ENCODE measurements at places on chromosomes 3 and 15.

- no peak for DNase-seq
Observed at GRCh38 chr3:74089814-74090213, 465.1 kb upstream of the PDZRN3 start.

- DNase-seq: no peak
Observed at GRCh38 chr15:99618941-99619411, 53.2 kb downstream of the MEF2A start.

- no peak for DNase-seq
Observed at GRCh38 chr3:64642327-64643151, 45.3 kb downstream of the ADAMTS9 start.

- no peak for DNase-seq
Observed at GRCh38 chr3:53027254-53027844, 18.5 kb downstream of the SFMBT1 start.

DNA sequence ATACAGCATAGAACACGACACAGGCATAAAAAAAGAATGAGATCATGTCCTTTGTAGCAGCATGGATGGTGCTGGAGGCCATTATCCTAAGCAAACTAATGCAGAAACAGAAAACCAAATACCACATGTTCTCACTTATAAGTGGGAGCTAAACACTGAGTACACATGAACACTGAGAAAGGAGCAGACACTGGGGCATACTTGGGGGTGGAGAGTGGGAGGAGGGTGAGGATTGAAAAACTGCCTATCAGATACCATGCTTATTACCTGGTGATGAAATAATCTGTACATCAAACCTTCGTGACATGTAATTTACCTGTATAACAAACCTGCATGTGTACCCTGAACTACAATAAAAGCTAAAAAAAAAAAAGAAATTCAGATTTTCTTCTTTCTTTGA, 100.4 kb downstream of the PPM1L start:
- DNase-seq: no peak

- no peak for DNase-seq
Observed at GRCh38 chr3:43260412-43260811, 25.9 kb upstream of the SNRK start.

DNA sequence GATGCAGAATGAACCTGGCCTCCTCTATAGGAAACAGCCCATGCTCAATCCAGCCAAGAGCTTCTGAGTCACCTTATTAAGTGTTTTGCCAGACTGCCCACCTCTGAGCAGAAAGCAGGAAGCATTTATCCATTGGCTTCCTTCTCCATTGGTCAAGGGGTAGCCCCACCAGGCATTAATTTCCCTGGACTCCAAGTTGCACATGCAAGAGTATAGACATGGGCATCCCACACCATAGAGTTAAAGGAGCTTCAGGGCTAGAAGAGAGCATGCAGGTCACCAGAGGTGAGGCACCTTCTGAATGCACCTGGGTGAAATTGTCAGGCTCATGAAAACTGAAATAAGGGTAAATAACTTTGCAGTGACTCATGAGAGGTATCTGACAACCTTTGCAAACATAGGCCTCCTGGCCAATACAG, 230.8 kb upstream of the STAC start:
- DNase-seq: no peak

DNA sequence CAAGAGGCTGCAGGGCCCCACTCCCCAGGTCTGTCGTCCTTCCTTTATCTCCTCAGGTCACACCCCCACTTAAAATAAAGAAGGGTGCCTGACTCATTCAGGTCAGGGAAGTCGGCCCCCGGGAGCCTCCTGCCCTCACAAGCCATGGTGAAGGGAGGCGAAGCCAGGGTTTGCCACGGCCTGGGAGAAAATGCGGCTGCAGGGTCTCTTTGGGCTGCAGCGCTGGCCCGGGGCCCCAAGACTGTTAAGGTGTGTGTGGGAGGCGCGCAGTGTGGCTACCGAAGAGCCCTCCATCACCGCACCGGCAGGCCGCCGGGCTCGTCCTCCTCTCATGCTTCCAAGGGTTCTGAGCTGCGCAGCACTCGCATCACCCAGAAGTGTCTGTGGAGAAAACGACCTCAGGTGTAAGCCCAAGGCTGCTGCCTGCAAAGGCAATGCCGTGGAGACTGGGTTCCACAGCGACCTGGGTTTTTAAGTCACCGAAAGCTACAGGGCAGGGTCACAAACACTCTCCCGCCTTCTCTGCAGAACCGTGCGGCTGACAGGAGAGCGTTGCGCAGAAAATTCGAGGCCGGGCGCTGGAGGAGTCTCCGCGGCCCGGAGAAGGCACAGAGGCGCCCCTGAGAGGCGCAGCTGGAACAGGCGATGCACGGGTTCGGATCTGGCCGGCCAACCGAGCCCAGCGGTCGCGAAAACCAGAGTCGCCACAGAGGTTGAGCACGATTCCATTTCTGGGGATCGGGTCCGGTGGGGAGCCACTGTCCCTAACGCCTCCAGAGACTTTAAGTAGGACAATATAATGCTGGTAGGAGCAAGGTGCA, 8.7 kb downstream of the FOXL2 start:
- no peak for DNase-seq

DNA sequence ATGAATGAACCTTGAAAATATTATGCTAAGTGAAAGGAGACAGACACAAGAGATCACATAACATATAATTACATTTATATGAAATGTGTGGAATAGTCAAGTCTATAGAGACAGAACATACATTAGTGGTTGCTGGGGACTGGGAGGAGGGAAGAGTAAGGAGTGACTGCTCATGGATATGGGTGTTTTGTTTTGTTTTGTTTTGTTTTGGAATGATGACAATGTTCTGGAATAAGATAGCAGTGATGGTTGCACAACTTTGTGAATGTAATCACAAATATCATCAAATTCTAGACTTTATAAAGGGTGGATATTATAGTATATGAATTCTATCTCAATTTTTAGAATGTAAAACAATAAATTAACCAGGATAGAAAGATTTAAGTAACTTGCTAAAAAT, 57.4 kb upstream of the PHLDB2 start:
- DNase-seq: no peak

- DNase-seq: no peak
Observed at GRCh38 chr3:58999134-58999773, 50.6 kb downstream of the CFAP20DC start.

GRCh38 chr15:72368325-72368724, 7.5 kb downstream of the HEXA start:
- no peak for DNase-seq

DNA sequence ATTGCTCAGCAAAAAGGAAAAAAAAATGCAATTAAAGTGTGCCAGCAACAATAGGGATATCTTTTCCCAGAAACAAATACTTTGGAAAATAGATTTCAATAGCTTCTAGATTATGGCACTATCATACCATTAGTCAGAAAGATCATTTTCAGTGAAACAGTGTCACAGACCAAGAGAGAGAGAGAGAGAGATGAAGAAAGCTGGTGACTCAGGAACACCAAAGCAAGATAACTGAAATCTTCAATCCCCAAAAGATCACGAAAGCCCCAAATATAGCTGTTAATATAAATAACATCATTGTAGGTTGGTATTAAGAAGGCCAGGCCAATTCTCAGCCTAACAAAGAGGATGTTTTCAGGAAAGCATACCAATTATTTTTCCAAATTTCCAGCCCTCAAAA, 57.4 kb downstream of the ZIC4 start:
- no peak for DNase-seq

- DNase-seq: no peak
Observed at GRCh38 chr3:196419386-196419785, 12.8 kb downstream of the UBXN7 start.

DNA sequence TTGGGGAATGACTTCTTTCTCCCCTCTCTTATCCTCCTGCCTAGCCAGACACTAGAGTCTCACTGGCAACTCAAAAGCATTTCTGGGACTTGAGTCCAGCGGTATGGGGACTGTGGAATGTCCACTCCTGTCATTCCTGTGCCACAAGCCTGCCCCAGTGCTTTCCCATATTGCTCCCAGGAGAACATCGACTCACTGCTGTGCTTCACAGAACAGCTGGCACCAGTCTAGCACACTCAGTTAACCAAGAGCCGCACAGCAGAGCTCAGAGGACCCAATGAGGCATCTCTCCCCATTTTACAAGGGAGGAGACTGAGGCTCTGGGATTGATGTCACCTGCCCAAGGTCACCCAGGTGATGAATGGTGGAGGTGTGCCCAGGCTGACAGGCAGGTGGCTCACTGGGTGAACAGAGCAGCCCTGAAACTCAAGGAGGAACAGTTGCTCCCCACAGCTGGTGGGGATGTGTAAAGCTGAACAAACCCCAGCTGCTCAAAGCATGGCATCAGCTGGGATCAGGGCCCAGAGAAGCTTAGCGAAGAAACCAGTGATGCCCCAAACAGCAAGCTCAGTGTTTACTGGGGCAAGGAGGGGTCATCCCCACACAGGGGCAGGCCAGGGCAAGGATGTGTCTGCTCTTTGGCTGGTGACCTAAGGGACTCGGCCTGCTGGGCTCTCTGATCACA, 35.4 kb upstream of the DUSP7 start:
- DNase-seq: no peak

DNA sequence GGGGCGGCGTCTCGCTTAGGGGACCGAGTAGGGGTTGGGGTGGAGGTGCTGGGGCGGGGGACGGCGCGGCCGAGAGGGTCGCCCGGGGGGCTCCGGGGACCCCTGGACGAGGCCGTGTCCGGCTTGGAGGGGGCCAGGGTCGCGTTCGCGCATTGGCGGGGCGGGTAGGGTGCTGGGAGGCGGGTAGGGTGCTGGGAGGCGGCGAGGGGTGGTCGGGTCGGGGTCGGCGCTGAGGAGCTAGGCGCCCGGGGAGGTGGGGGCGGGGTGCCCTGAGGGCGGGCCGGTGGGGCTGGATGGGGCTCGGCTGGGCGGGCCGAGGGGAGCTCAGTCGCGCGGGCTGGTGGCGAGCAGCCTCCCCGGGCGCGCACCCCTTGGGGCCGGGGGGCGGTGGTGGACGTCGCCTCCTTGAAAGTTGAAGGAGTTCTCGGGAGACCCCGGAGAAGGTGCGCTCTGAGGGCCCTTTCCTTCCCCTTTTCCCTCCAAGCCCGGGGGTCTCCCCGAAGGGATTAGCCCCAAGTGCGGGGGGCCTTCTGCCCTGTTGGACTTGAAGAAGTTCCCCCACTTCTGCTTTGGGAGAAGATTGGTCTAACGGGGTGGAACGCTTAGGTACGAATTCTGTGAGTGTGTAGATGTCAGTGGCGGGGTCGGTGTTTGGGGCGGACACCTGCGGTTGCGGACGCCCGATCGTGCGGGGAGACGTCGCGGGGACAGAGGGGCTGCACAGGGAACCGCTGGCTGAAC, 543 bp downstream of the MEF2A start:
- DNase-seq: no peak

- no peak for DNase-seq
Observed at GRCh38 chr15:78850941-78851755, 21.5 kb upstream of the MORF4L1 start.

DNA sequence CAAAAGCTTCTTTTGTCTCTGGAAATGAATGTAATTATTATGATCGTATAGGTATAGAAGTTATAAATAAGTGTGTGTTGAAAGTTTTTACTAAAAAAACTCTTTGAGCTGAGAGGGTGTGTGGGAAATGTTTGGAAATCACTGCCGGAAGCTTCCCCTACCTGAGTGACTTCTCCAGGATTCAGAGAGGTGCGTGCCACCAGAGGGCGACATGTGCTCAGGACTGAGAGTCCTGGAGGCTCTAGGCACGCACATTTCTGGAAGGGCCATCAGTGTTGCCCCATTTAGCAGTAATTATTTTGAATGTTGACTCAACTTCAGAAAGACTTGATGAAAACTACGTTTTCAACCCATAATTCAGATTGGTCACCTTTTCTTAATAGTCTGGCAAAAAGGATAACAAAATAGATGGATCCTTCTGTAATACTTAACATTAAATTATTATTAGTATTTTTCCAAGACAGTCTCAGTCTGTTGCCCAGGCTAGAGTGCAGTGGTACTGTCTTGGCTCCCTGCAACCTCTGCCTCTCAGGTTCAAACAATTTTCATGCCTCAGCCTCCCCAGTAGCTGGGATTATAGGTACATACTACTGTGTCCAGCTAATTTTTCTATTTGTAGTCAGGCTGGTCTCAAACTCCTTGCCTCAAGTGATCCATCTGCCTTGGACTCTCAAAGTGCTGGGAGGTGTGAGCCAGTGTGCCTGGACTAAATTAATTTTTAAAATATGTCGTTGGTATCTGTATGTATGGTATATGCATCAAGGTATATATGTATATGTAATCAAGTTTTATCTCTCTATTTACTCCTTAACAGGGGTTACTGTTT, 34.5 kb downstream of the GPR171 start:
- DNase-seq: no peak

DNA sequence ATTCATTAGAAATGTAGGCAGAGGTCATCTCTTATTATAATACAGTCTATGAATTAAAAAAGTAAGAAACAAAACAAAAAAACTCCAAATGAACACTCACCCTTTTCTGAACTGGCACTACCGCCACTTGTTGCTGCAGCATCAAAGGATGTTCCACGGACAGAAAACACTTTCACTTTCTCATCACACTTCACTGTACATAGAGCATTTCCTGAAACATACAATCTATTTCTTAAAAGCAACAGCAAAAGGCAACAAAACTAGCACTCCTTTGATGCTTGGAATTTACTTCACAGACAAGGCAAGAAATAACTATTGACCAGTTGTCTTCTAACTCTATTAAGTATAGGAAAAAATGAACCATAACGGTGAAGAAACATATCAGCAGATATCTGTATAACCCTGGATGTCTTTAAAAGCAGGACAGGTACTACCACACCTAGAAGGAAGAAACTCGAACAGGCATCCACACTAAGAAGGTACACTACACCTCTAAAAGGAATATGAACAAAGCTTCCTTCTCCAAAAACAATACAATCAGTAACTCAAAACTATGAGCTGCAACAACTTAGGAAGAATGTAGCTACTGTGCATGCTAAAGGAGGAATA, 24.9 kb downstream of the ETFA start:
- no peak for DNase-seq

DNA sequence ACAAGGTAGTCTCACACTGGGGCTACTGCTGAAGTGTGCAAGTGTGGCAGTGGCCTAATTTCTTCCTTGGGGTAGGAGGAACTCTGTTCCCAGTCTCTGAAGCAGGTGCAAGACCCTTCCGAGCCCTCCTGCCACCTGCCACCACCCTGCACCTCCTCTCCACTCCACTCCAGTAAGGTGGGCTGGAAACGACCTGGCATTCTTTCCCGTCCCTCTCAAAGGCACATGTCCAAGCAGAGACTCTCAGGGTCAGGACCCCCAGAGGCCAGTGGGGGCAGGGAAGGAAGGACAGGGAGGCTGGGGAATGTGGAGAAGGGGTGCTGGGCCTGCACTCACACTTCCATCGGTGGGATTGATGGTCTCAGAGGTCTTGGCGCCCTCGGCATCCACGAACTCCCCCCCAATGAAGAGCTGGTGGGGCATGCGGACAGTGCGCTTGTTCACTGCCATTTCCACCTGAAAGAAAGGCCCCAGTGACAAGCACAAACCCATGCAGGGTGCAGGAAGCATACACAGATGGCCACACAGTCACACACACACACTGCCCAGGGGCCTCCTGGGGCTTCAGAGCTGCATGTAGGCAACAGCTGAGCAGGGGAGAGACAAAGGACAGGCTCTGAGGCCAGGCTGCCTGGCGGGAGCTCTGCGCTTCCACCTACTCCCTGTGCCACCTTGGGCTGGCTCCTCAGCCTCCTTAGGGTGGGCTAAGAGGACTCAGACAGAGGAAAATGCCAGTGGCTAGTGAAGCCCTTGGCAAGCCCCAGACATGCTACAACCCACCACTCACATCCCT, 43.8 kb downstream of the ALDH1L1 start:
- no peak for DNase-seq

Data from glomerular endothelial cell (primary cell).